BJ (cell line): ENCODE measurements at places on chromosomes 7 and 10. TPM values are rescaled to one million over a fixed set of nuclear protein-coding genes. Genes with fewer than 3 reads are reported as not detected.

DNA sequence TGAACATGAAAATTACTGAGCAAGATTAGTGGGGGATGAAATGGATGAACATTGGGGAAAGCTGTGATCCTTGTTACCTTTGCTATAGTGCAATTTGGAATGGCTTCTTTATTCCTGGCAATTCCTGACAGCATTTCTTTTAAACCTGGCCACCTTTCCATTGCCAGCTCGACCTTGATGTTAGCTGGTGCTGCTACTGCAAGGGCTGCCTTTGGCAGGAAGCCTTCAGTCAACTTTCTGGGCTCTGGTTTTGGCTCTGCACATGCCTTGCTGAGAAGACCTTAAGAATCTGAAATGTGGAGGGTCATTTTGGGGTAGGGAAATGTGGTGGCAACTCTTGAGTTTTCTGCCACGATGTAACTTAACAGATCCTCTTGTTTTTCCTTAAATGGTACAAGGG is 64.7 kb downstream of the KAT6B start:
- DNase-seq = no peak

GRCh38 chr7:136947347-136947746 is 78.9 kb downstream of the CHRM2 start:
- DNase-seq = no peak

DNA sequence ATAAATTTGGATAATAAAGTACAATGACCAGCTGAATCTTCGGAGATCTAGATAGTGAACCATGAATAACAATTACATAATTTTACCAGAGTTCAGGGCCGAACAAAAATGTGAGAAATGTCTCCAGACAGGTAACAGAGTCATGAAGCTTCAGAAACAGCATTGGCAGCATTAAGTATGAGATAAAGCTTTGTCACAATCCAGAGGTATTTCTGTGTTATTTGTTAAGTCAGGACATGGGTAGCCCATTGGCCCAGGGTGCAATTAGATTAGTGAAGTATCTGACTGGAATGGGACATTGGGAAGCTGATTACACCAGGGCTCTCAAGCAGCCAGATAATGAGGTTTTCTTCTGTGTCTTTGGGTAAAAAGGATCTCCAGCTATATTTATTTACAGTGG is 184.2 kb upstream of the PPP1R3A start:
- no peak for DNase-seq

- no peak for DNase-seq
Observed at GRCh38 chr7:43242628-43243255, 130.3 kb downstream of the HECW1 start.

GRCh38 chr7:45599851-45600706 is 25.9 kb downstream of the ADCY1 start:
- DNase-seq = no peak

GRCh38 chr7:24778543-24779282 is 21.4 kb upstream of the GSDME start:
- peak; percentile 42 for DNase-seq

The DTX2 gene
- 2.0 and 3.3 TPM in 2 replicates for polyA plus RNA-seq

The ARHGAP22 gene
- 6.4 and 7.2 TPM in 2 replicates for polyA plus RNA-seq

The SPRN gene
- 1.8 and 3.0 TPM in 2 replicates for polyA plus RNA-seq

The GNA12 gene
- polyA plus RNA-seq = 73.0 and 95.3 TPM in 2 replicates
